ENCODE measurements at places on chromosomes 1 and 21.

DNA sequence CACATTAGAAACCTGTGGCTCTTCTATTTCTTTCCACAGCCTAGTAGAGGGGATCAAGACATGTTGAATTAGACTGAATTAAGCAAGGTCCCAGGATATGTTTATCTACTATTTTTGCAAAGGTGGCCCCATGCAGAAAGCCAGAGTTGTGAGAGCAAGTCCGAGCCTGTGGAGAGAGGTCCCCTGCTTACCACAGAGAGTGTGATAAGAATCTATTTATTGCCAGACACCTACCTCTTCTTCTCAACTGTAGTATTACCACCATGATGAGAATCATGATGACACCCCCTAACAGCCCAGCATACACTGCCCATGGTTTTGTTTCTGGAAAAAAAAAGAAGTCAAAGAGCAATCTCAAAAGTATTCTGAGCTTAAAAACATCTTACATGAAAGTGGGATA, 23.0 kb downstream of the SLAMF1 start:
- ATAC-seq: no peak

DNA sequence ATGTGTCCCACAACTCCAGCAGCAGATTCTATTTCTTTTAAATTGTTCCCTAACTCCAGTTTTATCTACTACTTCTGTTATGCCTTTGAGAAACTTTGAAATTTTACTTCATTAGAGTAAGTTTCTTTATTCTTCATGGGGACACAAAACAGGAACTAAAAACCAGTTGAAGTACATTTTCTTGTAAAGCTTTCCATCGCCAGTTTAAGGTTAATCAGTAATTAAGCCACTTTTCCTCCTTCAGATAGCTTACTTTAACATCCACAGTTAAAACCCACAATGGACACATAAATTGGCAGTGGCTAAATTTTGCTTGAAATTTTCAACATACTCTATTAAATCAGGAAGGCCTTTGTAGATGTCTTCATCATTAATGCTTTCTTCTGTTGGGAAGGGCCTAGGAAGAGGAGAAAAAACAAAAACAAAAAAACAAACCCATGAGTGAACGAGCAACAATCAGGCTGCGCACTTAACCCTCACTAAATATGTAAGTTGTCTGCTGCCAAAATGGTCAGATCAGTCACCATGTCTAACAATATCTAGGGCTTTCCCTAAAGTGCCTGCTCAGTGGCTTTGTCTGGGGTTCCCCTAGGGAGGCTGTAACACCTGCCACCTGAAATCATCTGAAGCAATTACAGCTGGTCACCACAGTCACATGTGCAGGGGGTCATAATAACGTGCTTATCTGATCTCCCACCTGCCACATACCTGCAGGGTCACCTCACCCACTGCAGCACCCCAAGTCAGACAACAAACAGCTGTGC, 187.9 kb downstream of the VAV3 start:
- ATAC-seq: peak; percentile 95

GRCh38 chr1:84506002-84506728, at the start of the genes GNG5 and SPATA1:
TSS of gene GNG5 (minus strand) at chr1:84506581. CDS start at chr1:84506091, 490 bp downstream.
TSS of gene SPATA1 (plus strand) at chr1:84506386. CDS start at chr1:84516360, 9,974 bp downstream.
- peak; percentile 96 for ATAC-seq

GRCh38 chr1:41924911-41925310, 6.2 kb upstream of the HIVEP3 start:
- ATAC-seq: no peak

- no peak for ATAC-seq
Measured at GRCh38 chr1:13728091-13728715, 28.2 kb downstream of the PRDM2 start.

GRCh38 chr1:115063228-115063901, 25.9 kb downstream of the TSPAN2 start:
- peak; percentile 60 for ATAC-seq

DNA sequence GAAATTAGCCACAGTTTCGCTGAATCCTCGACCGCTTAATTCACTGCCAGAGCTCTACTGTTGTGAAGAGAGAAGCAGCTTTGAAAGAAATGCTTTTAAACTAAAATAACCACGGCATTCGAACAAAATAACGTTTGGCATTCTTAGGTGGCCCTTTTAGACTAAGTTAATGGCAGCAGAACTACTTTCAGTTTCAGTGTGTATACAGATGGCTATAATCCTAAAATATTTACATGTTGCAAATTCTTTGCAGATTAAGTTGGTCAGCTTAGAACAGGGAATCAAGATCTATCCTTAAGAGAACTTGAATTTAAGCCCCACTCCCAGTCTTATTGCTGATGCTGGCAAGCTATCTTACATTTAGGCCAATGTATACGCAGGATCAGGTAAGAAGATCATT, 62.7 kb downstream of the ADSS2 start:
- no peak for ATAC-seq

DNA sequence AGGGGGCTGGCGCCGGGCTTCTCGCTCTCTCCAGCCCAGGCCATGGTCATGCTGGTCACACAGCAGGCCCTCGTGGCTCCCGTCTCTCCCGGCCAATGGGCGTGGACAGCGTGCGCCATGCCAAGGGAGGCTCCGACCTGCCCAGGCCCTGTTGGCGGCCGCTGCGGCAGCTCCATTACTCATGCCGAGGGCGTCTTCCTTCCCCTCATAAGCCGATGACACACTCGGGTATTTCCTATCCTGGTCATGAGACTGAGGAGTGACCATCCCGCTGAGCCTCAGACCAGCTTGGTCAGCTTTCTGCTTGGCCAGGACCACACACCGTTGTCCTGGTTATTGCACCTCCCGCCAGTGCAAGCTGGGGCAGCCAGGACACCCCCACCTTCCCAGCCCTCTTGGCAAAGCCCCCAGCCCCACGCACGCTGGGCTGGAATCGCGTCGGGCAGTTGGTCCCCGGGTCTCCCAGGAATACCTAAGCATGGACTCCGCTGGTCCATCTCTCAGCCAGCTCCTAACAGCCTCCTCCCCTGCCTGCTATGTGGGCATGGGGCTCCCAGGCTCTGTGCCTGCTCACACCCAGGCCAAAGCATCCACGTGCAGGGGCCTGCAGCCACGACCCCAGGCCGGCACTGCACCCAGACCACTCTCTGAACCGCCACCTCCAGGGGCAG, 49.8 kb downstream of the ARHGEF16 start:
- no peak for ATAC-seq

DNA sequence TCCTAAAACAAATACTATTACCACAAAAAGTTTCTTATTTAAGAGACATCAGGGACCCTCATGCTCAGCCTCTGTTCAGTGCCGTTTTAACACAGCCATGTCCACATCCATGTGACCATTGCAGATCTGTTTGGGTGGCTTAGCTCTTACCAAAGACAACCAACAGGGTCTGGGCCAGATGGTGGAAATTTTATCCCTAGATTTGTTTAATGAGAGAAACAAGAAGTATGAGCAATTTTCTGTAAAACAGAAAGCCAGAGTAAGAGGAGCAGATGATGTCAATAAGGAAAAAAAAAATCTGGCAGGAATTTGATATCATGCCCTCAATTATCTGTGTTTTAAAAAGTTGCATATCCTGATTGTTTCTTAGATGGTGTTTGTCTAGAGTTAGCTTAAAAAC, 299.9 kb downstream of the TM2D1 start:
- ATAC-seq: no peak

DNA sequence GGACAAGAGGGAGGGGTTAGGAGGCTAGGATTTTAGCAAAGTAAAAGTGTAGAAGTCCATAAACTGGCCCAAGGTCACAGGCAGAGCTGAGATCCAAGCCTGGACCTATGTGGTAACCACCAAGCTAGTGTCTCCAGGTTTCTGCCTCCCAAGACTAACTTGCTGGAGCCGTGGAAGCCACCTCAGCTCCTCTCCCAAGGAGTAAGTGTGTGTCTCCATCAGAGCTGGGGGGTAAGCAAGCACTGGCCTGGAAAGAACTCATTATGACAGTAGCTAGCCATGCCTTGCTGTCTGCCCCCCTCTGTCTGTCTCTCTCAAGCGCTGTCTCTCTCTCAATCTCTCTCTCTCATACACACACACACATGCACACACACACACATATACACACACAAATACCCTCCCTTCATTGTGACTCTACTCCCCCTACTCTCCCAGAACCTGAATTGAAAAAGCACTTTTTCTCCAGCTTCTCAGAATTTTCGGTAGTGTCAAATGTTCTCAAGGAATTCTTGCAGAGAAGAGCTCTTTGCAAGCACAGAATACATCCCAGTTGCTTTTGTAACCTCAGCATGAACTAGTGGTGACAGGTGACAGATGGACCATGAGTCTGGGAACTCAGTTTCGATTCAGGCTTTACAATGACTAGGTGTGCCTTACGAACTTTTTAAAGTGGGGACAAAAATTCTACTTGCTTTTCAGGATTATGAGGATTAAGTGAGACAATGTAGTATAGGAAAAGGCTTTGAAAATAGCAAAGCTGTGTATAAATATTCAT, 238.0 kb upstream of the FGGY start:
- no peak for ATAC-seq
